ENCODE measurements at places on chromosomes 3 and 15. TPM values are rescaled to one million over a fixed set of nuclear protein-coding genes. Genes with fewer than 3 reads are reported as not detected.

The OR5K2 gene
- total RNA-seq: not detected

DNA sequence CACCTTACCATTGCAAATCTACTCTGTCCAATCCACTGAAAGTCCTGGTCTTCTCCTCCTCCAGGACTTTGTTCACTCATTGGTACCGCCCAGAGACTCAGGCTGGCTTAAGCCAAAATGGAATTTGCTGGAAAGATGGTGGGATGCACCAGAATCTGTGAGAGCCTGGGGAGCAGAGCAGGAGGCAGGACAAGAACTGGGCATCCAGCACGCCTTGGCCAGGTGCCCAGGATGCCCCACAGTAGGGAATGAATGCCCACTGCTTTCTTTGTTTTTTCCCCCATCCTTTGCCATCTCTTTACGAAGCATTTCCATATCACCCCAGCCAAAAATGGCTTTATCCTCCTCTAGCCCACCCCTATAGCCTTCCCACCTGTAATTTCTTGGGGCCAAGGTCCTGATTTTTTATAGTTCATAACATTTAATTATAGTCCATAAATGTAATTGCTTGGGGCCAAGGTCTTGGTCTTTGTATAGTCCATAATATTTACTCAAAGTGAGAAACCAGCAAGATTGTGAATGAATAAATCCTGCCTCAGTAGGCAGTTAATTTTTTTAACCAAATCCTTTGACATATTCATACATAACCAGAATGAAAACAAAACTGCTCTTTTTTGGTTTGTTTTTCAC is 23.3 kb upstream of the IREB2 start:
- no peak overlapping the region for H3K4me3 ChIP-seq
- H3K27me3 ChIP-seq: 0 out of 2 replicates have a peak, but pooled peaks cover 4% of the 10 kb centered on the region
- DNase-seq: no peak
- no peaks in the 10 kb centered on the region for H3K36me3 ChIP-seq
- H3K27ac ChIP-seq: no peak overlapping the region

DNA sequence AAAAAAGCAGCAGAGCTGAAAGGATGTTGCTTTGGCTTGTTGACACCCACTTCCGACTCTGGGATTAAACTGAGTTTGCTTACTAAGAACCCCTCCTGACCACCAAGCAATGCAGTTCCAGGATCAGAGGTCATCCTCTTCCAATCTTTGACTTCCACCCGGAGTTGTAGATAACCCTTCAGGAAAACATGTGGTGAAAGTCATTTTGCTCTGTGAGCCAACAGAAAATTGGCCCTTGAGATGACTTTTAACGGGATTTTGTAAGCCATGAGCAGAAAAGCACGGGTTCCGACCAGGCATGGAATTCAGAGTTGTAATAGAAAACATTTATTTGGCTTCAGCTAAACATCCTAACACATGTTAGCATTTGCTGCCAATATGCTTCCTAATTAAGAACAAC is 171.6 kb upstream of the NR2F2 start:
- H3K27ac ChIP-seq: no peak overlapping the region
- no peaks in the 10 kb centered on the region for H3K27me3 ChIP-seq
- no peak for DNase-seq
- H3K4me1 ChIP-seq: no peaks in the 10 kb centered on the region

DNA sequence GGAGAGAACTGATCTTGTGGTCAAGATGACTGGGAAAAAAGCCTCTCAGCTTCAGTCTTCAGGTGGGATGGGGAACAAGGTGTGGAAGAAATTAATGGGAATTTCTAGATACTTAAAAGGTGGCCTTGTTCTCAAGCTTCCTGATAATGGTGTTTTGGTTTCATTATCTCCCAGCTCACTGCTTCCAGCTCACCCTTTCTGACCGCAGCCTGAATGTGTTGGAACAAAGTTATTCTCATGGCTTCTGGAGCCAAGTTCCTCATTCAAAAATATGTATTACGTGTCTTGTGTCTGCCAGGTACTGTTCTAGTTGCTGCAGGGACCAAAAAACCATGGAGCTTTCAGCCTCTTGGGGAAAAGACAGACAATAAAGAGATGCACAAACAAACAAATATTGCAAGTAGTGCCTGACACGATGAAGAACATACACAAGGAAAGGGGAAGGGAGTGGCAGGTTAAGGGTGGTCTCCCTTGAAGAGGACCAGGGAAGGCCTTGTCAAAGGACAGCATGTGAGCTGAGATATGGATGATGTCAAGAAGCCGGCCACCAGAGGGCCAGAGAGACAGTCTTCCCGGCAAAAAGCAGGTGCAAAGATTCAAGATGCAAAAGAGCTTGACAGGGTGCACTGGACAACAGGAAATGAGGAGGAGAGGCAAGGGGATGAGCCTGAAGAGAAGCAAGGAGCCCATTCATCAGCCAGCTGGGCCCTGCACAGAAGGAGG is 35.5 kb downstream of the ARRDC4 start:
- no peaks in the 10 kb centered on the region for H3K36me3 ChIP-seq
- DNase-seq: no peak
- no peak overlapping the region for H3K27ac ChIP-seq
- H3K4me1 ChIP-seq: peaks cover 11% of the 10 kb centered on the region
- no peak overlapping the region for H3K4me3 ChIP-seq

- H3K27ac ChIP-seq: no peak overlapping the region
- no peaks in the 10 kb centered on the region for H3K27me3 ChIP-seq
- H3K4me1 ChIP-seq: no peaks in the 10 kb centered on the region
- no peak overlapping the region for H3K4me3 ChIP-seq
Observed at GRCh38 chr3:195003893-195004289, 267.1 kb downstream of the XXYLT1 start.

DNA sequence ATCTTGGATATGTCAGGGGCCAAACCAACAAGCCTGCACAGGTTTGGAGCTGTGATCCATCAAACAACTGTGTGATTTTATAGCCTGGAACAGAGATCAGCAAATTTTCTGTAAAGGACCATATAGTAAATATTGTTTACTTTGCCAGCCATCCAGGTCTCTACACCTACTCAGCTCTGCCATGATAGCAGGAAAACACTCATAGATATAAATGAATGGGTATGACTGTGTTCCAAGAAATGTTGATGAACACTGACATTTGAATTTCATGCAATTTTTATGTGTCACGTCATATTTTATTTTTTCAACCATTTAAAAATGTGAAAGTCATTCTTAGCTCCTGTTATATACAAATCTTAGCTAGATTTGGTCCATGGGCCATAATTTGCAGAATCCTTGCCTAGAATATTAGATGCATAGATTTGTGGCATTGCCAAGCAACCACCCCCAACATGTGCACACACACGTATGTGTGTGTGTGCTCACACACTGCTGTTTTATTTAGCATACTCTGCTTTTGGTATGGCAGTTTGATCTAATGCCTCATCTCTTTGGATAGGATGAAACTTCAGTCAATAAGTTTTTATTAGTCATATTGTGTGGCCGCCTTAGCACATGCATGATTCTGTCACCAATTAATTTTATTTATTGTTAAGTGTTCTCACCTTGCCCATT is 6.4 kb downstream of the ATXN7 start:
- H3K36me3 ChIP-seq: peaks cover 8% of the 10 kb centered on the region
- peaks cover 12% of the 10 kb centered on the region for H3K4me1 ChIP-seq
- DNase-seq: no peak
- no peaks in the 10 kb centered on the region for H3K27me3 ChIP-seq
- no peak overlapping the region for H3K27ac ChIP-seq
- H3K4me3 ChIP-seq: no peak overlapping the region

The TMCO5A gene
- total RNA-seq: not detected

- DNase-seq: no peak
- no peaks in the 10 kb centered on the region for H3K27me3 ChIP-seq
- no peaks in the 10 kb centered on the region for H3K4me1 ChIP-seq
- H3K4me3 ChIP-seq: no peak overlapping the region
- no peak overlapping the region for H3K27ac ChIP-seq
- H3K36me3 ChIP-seq: no peaks in the 10 kb centered on the region
Observed at GRCh38 chr3:55655544-55655943, 168.4 kb upstream of the WNT5A start.

DNA sequence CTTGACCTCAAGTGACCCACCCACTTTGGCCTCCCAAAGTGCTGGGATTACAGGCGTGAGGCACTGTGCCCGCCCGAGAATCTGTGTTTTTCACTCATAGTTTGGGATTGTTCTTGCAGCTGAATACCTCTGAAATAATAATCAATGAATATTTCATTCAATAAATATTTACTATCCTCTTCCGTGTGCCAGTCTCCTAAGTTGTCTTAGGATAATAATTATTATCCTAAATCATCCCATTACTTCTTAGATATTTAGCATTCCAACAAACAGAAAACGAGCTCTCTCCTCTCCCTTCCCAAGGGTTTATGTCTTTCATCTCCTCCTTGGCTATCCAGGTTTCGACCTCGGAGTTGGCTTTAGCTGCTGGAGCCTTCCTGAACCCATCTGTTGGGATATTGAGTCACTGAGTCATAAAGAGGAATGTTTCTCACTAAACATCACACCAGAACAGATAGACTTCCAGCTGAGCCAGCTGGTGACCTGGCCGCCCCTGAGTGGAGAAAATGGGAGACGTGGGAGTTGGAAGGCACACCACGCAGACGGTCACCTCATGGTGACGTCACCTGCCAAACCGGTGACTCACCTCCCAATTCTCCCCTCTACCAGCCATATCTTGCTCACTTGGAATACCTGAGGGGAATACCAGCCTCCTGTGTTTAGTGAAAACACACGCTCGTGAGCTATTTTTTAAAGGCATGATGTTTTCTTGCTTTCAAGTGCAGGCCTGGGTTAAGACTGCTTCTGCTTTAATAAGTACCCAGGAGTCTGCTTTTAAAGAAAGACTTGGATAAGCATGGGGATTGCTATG is 43.9 kb downstream of the BHLHE40 start:
- no peaks in the 10 kb centered on the region for H3K27me3 ChIP-seq
- no peaks in the 10 kb centered on the region for H3K36me3 ChIP-seq
- H3K4me3 ChIP-seq: no peak overlapping the region
- H3K4me1 ChIP-seq: peaks cover 55% of the 10 kb centered on the region
- peak overlapping the region; percentile 84 for H3K27ac ChIP-seq

DNA sequence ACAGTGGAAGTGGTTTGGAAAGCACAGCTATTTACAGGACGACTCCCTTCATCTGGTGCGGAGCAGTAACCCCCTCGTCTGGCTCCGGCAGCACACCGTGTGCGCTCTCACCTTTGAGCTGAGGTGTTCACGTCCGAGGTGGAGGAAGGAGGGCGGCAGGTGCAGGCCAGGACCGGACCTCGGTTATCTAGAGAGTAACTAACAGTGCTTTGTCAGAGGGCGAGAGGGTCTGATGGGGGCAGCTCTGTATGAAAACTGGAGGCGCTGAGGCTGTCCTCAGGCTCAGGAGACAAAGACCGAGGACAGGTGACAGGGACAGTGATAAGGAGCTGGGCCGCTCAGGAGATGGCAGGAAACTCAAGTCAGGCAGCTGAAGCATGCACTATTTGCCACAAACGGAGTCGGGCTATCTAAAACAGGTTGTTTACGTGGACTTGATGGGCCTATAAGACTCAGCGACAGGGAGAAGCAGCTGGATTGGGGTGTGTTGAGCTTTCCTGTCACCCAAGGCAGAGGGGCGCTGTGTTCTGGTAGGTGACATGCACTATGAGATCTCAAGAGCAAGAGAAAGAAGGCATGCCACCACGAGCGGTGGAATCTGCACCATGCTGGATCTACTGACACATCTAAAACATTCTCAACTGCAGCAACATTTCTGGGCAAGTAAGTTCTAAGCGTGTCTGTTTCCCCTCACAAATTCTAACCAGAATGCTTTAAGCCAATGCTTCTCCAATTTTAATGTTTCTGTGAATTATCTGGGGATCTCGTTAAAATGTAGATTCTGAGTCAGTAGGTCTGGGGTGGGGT is 155.2 kb downstream of the XXYLT1 start:
- peaks cover 30% of the 10 kb centered on the region for H3K4me1 ChIP-seq
- no peak overlapping the region for H3K4me3 ChIP-seq
- DNase-seq: no peak
- H3K27ac ChIP-seq: no peak overlapping the region
- no peaks in the 10 kb centered on the region for H3K36me3 ChIP-seq
- H3K27me3 ChIP-seq: no peaks in the 10 kb centered on the region

- H3K4me1 ChIP-seq: no peaks in the 10 kb centered on the region
- no peaks in the 10 kb centered on the region for H3K27me3 ChIP-seq
- no peak for DNase-seq
- H3K4me3 ChIP-seq: no peak overlapping the region
Observed at GRCh38 chr3:44948239-44948638, 27.7 kb downstream of the ZDHHC3 start.

DNA sequence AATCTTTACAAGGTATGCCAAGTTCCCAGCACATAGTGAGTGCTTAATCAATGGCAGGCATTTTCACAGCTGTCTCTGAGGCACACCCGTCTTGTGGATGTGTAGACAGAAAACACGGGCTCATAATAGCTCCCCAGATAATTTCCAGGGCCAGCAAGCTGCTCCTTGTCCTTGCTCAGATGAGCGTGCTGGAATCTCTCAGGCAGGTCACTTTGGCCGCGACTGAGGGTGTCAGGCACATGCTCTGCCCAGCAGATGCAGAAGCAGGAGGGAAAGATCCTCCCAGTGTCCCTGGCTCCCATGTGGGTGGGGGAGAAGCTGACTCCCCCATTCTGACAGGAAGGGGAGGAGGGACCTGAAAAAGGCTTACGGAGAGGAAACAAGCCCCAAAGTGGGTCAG is 35.6 kb upstream of the SLC6A1 start:
- H3K4me3 ChIP-seq: no peak overlapping the region
- no peaks in the 10 kb centered on the region for H3K4me1 ChIP-seq
- no peak overlapping the region for H3K27ac ChIP-seq
- H3K36me3 ChIP-seq: no peaks in the 10 kb centered on the region
- no peak for DNase-seq

DNA sequence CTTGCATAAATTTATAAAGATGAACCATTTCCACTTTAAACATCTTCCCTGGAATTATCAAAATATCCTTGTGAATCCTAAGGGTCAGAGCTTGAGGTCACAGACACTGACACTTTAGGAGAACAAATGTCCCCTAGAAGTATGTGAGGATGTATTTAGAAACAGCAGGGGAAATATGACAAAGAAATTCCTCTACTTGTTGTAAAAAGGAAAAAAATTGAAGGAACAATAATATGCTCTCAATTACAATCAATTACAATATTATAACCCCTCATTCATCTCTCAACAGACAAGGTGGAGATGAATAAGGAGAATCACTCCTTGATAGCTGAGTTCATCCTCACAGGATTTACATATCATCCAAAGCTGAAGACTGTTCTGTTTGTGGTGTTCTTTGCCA is at the start of gene OR5K3:
Gene OR5K3 (plus strand): TSS at position 301 of the 400 bp plus-strand sequence. CDS start 0 bp downstream, at position 301.
- no peak within 1 kb of the TSS for H3K27ac ChIP-seq
- H3K4me1 ChIP-seq: no peaks in the 10 kb centered on the region
- no peaks in the 10 kb centered on the region for H3K36me3 ChIP-seq
- no peak within 1 kb of the TSS for H3K4me3 ChIP-seq
- no peak for DNase-seq

DNA sequence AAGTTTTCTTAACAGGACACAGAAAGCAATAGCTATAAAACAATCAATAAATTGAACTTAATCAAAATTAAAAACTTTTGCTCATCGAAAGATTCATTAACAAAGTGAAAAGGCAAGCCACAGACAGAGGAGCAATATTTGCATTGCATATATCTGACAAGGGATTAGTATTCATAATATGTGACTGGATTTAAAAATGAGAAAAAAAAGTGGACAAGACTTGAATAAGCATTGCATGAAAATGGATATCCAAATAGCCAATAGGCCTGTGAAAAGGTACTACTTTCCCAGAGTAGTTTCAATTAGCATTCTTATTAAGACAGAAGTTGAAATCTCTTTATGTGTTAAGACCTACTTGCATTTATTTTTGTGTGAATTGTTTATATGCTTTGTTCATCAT is 84.7 kb downstream of the CORO2B start:
- DNase-seq: no peak
- no peak overlapping the region for H3K27ac ChIP-seq
- 0 out of 2 replicates have a peak, but pooled peaks cover 2% of the 10 kb centered on the region for H3K27me3 ChIP-seq
- H3K4me1 ChIP-seq: no peaks in the 10 kb centered on the region

GRCh38 chr15:99424978-99425656 is 140.7 kb upstream of the MEF2A start:
- H3K4me3 ChIP-seq: no peak overlapping the region
- no peaks in the 10 kb centered on the region for H3K27me3 ChIP-seq
